ENCODE measurements at places on chromosomes 1 and 21.

DNA sequence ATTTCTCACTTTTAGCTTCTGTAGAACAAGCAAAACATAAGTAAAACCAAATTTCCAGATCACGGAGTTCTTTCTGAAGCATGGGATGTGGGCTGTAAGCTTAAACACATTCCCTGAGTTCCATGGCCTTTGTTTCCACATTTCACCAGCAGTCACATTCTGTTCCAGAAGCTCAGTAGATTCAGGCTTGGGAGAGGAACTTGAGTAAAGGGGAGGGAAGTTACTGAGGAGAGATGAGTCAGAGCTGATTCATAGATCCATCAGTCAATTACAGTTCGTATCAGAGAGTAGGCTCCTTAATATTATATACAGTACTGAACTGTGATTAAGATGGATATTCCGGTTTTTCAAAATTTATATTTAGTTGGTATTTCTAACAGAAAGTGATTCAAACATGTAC is 614.3 kb downstream of the NCAM2 start:
- DNase-seq = peak; percentile 80

DNA sequence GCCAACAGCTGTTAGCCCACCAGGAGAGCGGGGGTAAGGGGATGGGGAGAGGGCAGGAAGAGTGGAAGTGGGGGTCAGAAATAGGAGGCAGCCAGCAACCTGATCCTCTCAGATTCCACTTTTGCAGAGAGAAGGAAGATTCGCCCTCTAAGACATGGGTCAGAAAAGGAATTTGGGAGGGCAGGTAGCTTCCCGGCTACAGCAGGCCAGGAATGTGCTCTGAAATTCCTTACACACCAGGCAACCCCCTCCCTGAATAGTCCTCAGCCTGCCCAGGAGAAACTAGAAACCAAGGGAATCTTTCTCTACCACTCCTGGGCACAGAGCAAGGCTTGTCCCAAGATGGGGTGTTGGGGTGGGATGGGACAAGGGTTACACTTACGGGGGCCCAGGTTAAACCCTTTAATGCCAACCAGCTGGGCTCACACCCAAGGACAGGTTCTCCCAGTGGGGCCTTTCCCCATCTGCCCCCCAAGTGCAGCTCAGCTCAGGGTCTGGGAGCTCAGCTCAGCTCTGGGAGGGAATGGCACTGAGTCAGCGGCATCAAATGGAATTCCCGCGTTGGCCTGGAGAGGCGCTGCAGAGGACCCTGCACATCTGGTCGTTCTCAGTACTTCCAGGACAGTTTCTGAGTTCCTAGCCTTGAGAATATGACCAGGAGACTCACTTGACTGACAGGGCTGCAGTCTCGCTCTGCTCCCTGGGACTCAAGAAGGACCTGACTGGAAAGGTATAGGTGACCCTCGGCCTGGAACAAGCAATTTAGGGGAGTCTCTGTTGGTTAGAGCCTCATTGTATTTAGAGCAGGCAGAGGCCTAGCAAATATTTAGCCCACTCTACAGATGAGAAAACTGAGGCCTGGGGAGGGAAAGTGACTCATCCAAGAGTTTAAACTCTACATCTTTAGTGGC is 761 bp downstream of the TNNT2 start:
- DNase-seq = peak; percentile 18

DNA sequence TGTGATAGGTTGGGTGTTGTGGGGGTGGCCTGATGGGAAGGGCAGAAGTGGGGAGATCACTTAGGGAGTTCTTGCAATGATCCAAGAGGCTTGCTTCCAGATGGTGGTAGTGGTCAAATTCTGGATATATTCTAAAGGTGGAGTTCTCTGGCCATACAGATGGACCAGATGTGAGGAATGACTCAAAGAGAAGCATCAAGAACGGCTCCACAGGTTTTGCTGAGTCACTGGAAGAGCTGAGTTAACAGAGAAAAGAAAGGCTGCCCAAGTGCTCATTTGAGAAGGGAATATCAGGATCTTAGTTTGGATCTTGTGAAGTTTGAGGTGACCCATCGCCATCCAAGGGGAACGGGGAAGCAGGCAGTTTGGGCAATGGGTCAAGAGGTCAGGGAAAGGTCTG is 192.9 kb upstream of the GALNT2 start:
- no peak for DNase-seq

DNA sequence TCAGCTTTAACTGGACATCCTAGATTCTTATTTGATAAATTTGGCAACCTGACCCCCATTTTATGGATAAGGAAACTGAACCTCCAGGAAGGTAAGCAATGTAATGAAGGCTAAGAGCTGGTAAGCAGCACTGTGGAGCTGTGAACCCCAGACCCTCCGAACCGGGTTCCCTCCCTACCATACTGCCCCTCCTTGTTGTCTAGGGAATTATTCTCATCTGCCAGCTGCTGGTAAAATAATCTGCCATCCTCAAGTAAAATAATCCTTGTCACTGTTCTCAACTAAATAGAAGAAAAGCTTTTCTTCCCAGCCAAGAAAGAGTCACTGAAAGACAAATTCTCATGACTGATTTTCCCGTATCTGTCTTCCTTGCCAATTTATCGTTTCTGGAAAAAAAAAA is 55.8 kb upstream of the PRDX6 start:
- DNase-seq = no peak

GRCh38 chr1:173187671-173188237 is 19.4 kb downstream of the TNFSF4 start:
- no peak for DNase-seq

- DNase-seq = peak; percentile 70
Observed at GRCh38 chr1:161721738-161722343, 497 bp downstream of the FCRLB start.

DNA sequence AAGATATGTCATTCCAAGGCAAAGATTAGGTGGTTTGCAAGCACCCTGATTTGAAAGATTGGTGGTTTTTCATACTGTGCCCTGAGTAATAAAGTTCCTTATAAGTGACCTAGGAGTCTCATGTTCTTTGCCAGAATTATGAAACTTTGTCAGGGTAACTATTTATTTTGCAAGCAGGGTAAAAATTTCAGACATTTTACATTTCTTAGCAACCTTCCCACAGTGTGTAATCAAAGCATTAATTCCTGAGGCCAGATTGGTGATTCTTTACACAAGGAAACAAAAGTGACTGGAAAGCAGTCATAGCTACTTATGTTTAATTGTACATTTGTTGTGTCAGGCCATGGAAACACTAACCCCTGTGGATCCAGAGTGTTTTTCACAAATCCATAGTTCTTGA is 998.0 kb upstream of the B3GALT2 start:
- DNase-seq = no peak

DNA sequence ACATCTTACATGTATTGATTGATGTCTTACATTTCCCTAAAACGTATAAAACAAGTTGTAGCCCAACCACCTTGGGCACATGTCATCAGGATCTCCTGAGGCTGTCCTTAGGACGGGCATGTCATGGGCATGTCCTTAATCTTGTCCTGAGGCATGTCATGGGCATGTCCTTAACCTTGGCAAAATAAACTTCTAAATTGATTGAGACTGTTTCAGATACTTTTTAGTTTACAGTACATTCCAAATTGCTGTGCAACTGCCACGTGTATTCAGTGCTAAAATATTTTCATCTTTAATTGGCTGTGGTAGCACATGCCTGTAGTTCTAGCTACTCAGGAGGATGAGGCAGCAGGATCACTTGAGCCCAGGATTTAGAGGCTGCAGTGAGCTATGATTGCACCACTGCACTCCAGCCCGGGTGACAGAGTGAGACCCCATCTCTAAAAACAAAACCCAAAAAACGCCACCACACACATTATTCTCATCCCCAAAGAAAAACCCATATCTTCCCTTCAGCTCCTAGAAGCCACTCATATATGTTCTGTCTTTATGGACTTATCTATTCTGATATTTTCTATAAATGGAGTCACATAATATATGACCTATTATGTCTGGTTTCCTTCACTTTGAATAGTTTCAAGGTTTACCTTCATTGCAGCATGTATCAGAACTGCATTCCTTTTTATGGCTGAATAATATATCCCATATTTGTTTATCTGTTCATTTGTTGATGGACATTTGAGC is 96.0 kb upstream of the BTG3 start:
- DNase-seq = no peak

- peak; percentile 23 for DNase-seq
Observed at GRCh38 chr1:7229696-7230631, 444.7 kb downstream of the CAMTA1 start.

- DNase-seq = peak; percentile 9
Observed at GRCh38 chr1:40315795-40316594, 1.1 kb downstream of the COL9A2 start.

DNA sequence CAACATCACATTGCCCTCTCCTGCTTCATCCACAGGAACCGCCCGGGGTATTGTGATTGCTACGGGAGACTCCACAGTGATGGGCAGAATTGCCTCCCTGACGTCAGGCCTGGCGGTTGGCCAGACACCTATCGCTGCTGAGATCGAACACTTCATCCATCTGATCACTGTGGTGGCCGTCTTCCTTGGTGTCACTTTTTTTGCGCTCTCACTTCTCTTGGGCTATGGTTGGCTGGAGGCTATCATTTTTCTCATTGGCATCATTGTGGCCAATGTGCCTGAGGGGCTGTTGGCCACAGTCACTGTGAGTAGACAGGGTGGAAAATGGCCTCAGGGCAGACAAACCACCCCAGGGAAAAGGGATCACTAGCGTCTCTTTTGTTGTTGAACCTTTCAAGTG is 12.7 kb downstream of the ATP1A4 start:
- DNase-seq = no peak

DNA sequence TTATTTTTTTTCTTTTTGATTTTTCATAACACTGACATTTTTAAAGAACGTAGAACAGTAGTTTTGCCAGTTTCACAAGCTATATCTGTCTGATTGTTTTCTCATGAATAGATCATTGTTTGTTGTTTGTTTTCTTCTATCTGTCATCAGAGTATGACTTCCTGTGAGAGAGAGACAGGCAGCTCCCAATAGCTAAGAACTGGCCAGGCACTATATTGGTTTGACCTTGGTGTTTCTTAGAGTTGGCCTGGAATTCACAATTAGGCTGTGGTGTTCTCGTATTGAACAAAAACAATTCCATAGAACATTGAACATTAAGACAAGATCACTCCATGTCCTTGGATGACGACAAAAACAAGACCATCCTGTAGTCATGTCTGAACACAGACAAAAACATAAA is 43.4 kb downstream of the RPS6KC1 start:
- peak; percentile 18 for DNase-seq

- no peak for DNase-seq
Observed at GRCh38 chr1:40075266-40075665, 21.8 kb downstream of the PPT1 start.

DNA sequence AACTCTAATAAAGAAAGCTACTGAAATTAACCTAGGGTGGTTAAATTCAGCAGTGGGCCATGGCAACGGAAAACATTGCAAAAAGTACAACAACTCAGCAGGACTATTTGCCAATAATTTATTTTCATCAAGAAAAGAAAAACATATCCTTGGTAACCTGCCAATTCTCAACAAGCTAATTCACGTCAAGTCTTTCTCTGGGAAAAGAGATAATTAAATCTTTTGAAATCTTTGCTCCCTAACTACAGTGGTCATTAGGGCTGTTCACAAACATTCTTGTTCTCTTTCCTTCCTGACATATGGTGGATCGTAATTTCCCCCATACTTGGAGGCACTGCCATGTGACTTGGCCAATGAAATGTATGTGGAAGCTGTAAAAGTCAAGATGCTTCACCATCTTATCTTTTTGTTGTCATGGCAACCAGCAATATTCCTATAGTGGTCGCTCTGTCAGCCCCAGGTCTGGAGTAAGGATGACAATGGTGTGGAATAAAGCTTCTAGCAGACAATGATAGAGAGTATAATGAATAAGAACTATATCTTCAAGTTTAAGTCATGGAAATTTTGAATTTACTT is 29.6 kb upstream of the ZNF326 start:
- DNase-seq = peak; percentile 76

- peak; percentile 23 for DNase-seq
Observed at GRCh38 chr1:65175171-65176055, 27.4 kb downstream of the AK4 start.

DNA sequence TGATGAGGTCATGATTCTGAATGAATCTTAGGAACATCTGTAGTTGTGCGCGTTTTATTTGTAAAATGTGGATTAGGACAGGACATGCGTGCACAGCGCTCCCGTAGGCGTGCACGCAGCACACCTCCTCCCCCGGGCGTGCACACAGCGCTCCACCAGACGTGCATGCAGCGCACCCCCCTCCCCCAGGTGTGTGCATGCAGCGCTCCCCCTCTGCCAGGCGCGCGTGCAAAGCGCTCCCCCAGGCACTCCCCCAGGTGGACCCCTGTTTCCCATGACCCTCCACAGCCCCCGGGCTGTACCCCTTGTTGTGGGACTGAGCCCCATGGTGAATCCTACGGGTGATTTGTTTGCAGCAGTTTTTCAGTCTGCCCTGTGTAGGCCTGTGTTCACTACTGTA is 61.6 kb downstream of the S100B start:
- no peak for DNase-seq

DNA sequence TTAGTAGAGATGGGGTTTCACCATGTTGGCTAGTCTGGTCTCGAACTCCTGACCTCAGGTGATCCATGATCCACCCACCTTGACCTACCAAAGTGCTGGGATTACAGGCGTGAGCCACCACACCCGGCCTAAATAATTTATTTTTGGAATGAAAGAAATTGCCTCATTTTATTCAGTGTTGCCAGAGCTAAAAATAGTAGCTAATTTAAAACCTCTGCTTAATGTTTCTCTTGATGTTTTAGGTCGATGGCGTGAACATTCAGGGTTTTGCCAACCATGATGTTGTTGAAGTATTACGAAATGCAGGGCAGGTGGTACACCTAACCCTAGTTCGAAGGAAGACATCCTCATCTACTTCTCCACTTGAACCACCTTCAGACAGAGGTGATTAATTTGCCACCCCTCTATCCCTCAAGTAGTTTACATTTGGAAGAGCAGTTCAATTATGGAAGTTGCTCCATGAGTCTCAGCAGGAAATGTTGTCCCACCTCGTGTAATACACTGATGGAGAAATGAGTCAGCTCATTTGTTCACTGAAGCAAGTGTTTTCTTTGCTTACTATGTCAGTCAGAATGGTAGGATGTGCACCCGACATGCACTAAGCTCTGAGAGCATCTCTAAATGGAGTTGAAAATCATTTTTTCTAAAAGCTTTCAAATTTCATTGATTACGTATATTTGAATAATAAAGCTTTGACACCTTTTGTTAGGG is 54.9 kb downstream of the PATJ start:
- no peak for DNase-seq

DNA sequence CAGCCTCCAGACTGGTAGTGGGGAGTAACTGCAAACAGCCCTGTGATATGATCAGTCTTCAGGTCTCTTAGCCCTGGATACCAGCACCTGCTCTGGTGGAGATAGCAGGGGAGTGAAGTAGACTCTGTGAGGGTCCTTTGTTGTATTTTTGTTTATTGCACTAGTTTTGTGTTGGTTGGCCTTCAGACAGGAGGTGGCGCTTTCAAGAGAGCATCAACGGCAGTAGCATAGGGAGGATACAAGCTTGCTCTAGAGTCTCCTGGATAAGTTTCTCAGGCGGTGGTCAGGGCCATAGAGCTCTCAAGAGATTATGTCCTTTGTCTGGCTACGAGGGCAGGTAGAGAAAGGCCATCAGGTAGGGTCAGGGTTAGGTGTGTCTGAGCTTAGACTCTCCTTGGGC is 116.4 kb downstream of the USH2A start:
- DNase-seq = no peak

- DNase-seq = no peak
Observed at GRCh38 chr1:26496861-26497260, 24.6 kb downstream of the HMGN2 start.

GRCh38 chr21:32468681-32469111 is 56.2 kb downstream of the EVA1C start:
- DNase-seq = no peak

GRCh38 chr1:90347366-90347765 is 352.5 kb downstream of the ZNF326 start:
- DNase-seq = no peak

GRCh38 chr1:172980456-172980855 is 70.3 kb downstream of the TNFSF18 start:
- peak; percentile 80 for DNase-seq

All from fibroblast of villous mesenchyme (primary cell).